ENCODE measurements at places on chromosomes 1 and 21. TPM values are rescaled to one million over a fixed set of nuclear protein-coding genes. Genes with fewer than 3 reads are reported as not detected.

LCE1C gene
- total RNA-seq, result not detected

COL8A2 gene
- total RNA-seq, result 15.2 TPM

SRM gene
- total RNA-seq, result 24.2 TPM

ADAMTS1 gene
- total RNA-seq, result 243 TPM

CD53 gene
- total RNA-seq, result 0.29 TPM

ZBTB48 gene
- 14.5 TPM for total RNA-seq

TRIM67 gene
- 0.29 TPM for total RNA-seq

TESK2 gene
- total RNA-seq, result 6.2 TPM

F5 gene
- not detected for total RNA-seq

ARHGAP29 gene
- total RNA-seq, result 13.3 TPM
